ENCODE measurements at places on chromosomes 11 and 22. TPM values are rescaled to one million over a fixed set of nuclear protein-coding genes. Genes with fewer than 3 reads are reported as not detected.

Gene PATE4
- not detected for total RNA-seq

Gene TRIM3
- total RNA-seq, result 13.5 TPM

Gene SAA1
- total RNA-seq, result 31.3 TPM

Gene SYT12
- 1.1 TPM for total RNA-seq

Gene CCDC116
- not detected for total RNA-seq

Gene LRRC10B
- total RNA-seq, result not detected

Gene ARHGEF17
- total RNA-seq, result 3.2 TPM

Gene RAB3IL1
- 1.5 TPM for total RNA-seq

Gene CCDC34
- total RNA-seq, result 8.1 TPM

Gene BAD
- 49.4 TPM for total RNA-seq

Gene MS4A12
- total RNA-seq, result not detected

Gene SLC36A4
- total RNA-seq, result 16.6 TPM

Gene PTPRCAP
- 14.1 TPM for total RNA-seq

Gene RIMBP3C
- not detected for total RNA-seq

Gene RFPL1
- total RNA-seq, result not detected

Gene DDTL
- total RNA-seq, result not detected

Gene HSPA8
- total RNA-seq, result 1,626 TPM

Gene MIAT
- 2.4 TPM for total RNA-seq

Gene CCDC179
- total RNA-seq, result not detected
